NCI-H1930 (cell line): ENCODE measurements at places on chromosomes 7 and 10.

- no peak for DNase-seq
Observed at GRCh38 chr7:133846203-133846945, 280.8 kb upstream of the LRGUK start.

- no peak for DNase-seq
Observed at GRCh38 chr10:58400609-58401008, 15.4 kb downstream of the TFAM start.

DNA sequence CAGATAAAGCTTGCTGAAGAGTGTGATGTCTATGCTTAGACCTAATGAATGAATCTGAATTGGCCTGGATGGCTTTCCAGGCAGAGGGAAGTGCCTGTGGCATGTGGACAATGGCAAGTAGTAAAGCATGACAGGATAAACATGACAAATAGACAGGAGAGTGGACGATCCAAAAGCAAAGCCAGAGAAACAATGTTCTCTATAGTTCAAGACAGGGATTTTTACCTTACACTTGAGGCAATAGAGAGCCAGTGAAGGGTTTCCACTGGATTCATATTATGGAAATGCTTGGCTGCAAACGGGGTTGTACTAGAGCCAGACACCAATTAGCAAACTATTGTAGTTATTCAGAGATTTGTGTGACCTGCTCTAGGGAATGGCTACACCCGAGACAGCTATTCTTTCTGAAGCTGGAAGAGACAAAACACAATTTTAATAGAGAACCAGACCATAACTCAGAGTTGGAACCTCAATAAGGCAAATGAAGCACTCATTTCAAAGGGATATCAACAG, 2.3 kb downstream of the AGMO start:
- no peak for DNase-seq

GRCh38 chr7:155531681-155532080, 14.7 kb downstream of the CNPY1 start:
- DNase-seq: no peak

- DNase-seq: no peak
Observed at GRCh38 chr7:33395340-33395739, 266.0 kb downstream of the BBS9 start.

GRCh38 chr10:24556750-24557742, 166.6 kb downstream of the ARHGAP21 start:
- DNase-seq: no peak

DNA sequence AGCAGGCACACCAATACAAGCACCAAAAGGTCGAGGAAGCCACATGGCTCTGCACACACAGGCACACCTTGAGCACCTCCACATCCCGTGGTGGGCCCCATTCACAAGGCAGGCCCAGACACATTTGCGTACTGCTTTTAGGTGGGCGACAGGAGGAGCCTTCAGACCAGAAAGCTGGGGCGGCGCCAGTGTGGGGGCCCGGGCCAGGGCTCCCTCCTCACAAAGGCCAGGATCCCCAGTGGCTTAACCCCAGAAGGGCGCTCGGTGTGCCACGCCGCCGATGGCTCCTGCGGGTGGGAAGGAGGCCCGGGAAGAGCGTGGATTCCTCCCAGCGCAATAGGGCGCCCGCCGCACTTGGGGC, 2.8 kb upstream of the SMARCD3 start:
- DNase-seq: no peak

DNA sequence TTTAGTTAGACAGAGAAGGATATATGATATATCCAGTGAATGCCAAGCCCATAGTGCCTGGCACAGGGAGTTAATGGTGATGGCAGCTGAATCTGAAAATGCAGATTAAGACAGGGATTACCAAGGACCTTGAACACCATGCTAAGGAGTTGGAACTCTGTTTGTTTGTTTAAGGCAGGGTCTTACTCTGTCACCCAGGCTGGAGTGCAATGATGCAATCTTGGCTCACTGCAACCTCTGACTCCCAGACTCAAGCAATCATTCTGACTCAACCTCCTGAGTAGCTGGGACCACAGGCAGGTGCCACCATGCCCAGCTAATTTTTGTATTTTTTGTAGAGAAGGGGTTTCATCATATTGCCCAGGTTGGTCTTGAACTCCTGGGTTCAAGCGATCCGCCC, 1.6 kb downstream of the AKR1D1 start:
- DNase-seq: no peak

- DNase-seq: no peak
Observed at GRCh38 chr7:81616951-81617350, 152.9 kb downstream of the HGF start.
